ENCODE measurements at places on chromosomes 6 and 20.

DNA sequence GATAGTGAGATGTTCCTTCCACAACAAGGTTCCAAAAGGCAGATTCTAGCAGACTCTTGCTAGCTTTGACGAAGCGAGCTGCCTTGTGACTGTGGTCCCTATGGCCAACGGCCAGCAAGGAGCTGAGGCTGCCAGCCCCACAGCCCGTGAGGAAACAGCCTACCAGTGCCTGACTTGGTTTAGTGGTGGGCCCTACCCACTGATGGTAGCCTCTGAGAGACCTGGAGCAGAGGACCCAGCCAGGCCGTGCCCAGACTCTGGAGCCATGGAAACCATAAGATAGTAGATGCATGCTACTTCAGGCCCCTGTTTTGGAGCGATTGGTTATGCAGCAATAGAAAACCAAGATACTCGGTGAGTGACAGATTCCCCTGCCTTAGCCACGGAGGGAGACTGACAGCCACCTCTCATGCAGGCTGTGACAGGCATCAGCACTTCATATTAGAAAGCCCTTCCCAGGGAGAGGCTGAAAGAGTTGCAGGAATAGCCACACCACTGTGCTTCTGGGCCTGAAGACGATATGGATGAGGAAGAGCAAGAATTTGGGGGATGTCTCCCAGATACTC is 19.2 kb downstream of the PSMG4 start:
- DNase-seq = no peak

GRCh38 chr6:90068264-90068663 is 174.0 kb downstream of the GJA10 start:
- no peak for DNase-seq

- DNase-seq = no peak
These were observed 83.4 kb downstream of the ADGRB3 start for GRCh38 chr6:68718385-68719073.

DNA sequence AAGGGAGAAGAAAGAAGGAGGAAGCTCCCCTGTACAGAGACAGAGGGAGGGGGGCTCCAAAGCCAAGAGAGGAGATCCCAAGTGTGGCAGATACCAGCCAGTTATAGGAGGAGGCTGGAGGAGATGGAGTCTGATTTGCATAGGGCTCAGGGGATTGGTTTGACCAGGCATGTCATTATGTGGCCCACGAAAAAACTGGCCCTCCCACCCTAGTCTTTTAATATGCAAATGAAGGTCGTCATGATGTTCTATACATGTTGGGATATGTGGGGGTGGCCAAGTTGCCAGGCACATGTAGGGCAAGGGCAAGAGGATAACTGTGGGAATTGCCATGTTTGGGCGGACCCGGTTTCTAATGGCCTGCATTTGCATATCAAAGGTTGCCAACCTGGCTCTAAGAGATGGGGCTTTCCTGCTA is 17.6 kb upstream of the ZFP64 start:
- peak; percentile 71 for DNase-seq

GRCh38 chr20:34536798-34537394 is 20.7 kb downstream of the DYNLRB1 start:
- DNase-seq = peak; percentile 64

- no peak for DNase-seq
These were observed 3.6 kb upstream of the BNIP5 start for GRCh38 chr6:36340306-36340617.

- DNase-seq = no peak
These were observed 8.7 kb upstream of the IFNGR1 start for GRCh38 chr6:137227871-137228302.

DNA sequence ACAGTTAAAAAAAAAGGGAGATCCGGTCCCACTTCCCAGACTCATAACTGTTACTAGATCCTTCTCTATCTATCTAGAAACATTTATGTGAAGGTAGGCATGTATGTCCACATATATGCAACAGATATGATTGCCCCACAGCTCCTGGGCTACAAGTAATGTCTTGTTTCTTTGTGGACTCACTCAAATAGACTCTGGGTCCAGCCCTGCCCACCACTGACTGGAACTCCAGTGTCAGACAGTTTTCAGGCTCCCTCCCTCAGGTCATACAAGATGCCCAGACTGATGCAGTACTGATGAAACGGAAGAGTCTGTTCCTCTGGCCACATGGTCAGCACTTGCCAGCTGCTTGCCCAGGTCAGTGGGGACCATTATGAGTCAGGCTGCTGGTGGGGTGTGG is 30.8 kb upstream of the IER3 start:
- no peak for DNase-seq

GRCh38 chr6:95143408-95144180 is 433.7 kb upstream of the MANEA start:
- DNase-seq = no peak

DNA sequence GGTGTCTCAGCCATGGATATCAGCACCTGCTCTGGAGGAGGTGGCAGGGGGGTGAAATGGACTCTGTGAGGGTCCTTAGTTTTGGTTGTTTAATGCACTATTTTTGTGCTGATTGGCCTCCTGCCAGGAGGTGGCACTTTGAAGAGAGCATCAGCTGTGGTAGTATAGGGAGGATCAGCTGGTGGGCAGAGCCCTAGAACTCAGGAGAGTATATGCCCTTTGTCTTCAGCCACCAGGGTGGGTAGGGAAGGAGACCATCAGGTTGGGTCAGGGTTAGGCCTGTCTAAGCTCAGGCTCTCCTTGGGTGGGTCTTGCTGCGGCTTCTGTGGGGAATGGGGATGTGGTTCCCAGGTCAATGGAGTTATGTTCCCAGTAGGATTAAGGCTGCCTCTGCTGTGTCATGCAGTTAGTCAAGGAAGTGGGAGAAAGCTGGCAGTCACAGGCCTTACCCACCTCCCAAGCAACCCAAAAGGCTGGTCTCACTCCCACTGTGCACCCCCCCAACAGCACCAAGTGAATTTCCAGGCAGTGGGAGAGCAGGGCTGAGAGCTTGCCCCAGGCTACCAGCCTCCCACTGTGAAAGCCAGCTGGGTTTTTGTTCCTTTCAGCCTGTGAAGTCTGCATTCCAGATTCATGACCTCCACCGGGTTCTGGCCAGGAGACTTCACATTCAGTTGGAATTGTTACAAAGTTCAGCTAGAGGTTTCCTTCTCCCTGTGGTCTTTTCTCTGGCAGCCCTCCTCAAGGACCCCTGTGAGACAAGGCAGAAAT is 5.7 kb upstream of the OSTM1 start:
- DNase-seq = no peak

GRCh38 chr6:129673748-129674147 is 36.2 kb downstream of the ARHGAP18 start:
- DNase-seq = no peak

- DNase-seq = no peak
These were observed 80.0 kb downstream of the TCP11 start for GRCh38 chr6:35061102-35061615.

GRCh38 chr6:2866171-2866846 is 24.6 kb upstream of the SERPINB1 start:
- DNase-seq = no peak

- no peak for DNase-seq
These were observed 100.8 kb downstream of the TRERF1 start for GRCh38 chr6:42350911-42351310.

- DNase-seq = no peak
These were observed 111.1 kb upstream of the UFL1 start for GRCh38 chr6:96410467-96410866.

DNA sequence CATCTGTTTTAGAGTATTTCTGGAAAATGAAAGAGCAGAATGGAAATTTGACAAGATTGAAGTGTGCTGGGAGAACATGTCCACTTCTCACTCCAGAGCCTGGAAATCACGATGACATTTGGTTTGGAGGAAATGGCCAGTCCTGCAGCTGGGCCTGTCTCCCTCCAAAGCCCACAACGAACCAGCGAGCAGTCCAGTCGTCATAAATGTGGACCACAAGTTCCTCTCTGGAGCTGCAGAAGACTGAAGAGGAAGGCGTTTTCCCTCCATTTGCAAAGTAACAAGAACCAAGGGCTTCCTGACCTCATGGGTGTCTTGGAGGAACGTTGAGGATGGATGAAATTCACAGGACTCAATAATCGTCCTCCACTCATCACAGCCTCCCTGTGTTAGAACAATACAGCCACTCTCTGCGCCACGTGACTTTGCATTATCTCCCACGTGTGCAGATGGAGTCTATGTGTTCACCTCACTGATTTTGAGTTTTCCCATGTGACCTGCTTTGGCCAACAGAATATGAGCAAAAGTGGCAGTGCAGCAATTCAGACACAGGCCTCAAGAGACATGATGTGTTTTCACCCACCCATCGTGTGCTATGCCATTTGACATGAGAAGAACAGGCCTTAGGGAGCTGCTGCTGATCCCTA is 9.1 kb upstream of the SPATS1 start:
- DNase-seq = no peak

DNA sequence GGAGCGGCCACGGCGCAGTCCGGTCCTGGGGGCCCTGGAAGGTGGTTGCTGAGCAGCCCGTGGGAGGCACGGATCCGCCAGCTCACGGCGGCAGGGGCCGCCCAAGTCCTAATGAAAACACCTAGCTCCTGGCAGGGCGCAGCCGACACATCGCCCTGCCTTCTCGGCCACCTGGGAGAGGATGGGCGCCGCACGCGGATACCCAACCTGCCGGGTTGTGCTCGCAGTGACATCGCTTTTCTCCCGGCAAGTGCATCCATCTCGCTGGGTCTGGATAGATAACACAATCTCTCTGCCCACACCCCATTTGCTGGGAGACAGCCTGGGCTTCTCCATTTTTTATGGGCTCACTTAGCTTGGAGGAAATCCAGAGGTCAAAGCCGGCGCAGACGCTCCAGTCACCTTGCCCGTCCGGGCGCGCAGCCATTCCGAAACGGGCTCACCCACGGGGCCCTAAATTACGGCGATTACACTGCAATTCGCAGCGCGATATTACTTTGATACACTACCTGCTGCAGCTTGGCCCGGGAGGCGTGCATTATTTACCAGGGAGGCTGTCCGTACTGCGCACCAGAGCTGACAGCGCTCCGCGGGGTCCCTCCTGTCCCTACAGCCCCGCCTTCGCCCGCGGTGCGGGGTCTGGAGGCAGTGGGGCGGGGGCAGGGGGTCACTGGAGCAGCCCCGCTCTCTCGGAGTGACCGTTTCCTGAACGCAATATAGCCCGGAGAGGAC is 36.2 kb upstream of the CCDC167 start:
- peak; percentile 51 for DNase-seq

DNA sequence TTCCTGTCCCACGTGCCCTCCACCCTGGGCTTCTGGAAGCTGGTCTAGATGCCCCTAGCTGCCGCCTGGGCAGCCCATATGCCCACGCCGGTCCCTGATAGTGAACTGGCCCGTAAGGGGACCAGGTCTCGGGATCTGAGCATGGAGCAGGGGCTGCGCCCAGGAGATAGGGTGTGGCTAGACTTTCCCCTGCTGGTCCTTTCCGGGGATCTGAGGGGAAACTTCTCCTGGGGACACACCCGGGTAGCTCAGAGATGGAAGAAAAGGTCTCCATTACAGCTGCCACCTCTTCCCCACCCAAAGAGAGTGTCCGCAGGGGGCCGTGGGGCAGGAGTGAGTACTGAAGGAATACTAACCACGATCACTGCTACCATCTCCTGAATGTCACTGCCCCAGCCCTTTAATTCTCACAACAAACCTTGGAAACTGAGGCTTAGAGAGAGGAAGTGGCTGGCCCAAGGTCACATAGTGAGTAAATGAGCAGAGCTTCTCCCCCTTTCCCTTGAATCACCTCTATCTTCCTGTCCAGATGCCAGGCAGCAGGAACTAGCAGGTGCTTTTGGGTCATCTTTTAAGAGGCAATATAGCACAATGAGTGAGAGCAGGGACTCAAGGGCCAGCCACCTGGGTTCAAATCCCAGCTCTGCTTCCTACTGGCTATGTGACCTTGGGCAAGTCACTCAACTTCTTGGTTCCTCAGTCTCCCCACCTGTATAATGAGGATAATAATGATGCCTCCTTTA is 11.8 kb upstream of the CCN5 start:
- no peak for DNase-seq

- no peak for DNase-seq
These were observed 12.5 kb downstream of the RPS6KA2 start for GRCh38 chr6:166614589-166614988.

GRCh38 chr20:17671011-17671410 is 11.0 kb downstream of the RRBP1 start:
- no peak for DNase-seq

GRCh38 chr20:38559764-38560163 is 21.2 kb upstream of the ADIG start:
- no peak for DNase-seq
